ENCODE measurements at places on chromosomes 2 and 18.
A peak's percentile ranks its signal among the peaks of the same experiment; 100 is the strongest.

- no peak for DNase-seq
Observed at GRCh38 chr2:182048088-182048487, 62.4 kb downstream of the PPP1R1C start.

DNA sequence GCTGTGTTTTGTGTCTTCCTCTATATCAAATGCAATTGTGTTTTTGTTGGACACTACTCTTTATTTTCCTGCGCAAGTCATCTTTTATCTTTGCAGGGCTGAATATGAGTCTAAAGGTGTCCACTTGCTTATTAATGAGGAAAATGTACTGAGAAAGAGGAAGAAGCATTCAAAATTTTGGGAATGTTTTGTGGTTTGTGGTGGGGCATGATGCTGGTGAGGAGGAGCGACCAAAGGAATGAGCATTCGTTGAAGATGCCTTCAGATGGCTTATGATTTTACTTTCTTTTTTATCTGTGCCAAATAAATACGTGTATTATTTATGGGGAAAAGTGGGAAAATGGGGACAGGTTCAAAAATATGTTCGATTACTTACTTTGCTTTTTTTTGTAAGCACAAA, 63.9 kb upstream of the SMIM21 start:
- DNase-seq: peak; percentile 53

DNA sequence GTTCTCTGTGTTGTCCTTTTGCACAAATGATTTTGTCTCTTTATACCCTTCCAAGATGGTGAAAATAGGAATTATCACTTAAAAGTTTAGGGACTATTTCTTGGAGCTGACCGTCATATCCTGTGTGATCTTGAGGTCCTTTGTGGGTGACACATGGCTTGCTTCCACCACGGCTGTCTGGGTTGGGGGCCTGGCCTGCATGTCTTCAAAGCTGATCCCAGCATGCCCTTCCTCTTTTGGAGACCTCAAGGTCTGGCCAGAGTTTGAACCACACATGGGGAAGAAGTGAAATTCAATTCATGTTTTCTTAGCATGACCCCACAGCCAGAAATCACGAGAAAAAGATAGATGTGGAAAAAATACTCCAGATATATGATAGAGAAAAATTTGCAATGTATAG, 14.0 kb downstream of the SFTPB start:
- no peak for DNase-seq

DNA sequence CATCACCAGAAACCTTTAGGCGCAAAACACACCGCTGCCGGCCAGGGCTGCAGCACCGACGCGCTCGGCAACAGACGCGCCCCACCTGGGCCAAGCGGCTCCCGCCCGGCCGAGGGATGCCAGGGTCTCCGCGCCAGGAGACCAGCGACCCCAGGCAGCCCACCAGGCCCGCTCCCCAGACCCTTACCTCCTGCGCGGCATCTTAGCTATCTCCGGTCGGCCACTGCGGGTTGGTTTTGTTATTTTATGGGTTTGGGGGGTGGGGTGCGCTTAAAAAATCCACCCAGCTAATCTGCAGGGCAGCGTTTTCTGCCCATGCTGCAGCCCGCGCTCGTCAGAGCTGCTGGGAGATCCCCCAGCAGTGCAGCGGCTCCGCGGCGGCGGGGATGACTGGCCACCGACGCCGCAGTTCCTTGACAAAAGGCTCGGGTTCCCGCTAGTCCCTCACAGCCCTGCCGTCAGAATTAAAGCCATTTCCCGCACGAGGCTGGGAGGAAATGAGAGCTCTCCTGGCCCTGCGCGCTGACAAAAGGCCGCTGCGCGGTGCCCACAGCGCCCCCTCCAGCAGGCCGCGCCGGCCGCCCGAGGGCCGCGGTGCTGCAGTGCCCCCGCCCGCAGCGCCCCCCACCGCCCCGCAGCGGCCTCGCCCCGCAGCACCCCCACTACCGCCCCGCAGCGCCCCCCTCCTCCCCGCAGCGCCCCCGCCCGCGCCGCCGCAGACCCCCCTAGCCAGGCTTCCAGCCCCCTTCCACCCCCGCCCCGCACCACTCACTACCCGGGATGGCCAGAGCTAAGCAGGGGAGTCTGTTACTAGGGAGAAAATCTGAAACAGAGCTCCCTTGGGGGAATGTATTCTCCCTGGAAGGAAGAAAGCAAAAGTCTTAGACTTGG, at the start of gene ADD2:
Gene ADD2 (minus strand): TSS at position 502 of the 891 bp plus-strand sequence. CDS start 61,792 bp downstream, outside the sequence.
- DNase-seq: peak; percentile 42

GRCh38 chr2:48515513-48515985, 14.4 kb upstream of the STON1 start:
- DNase-seq: no peak

DNA sequence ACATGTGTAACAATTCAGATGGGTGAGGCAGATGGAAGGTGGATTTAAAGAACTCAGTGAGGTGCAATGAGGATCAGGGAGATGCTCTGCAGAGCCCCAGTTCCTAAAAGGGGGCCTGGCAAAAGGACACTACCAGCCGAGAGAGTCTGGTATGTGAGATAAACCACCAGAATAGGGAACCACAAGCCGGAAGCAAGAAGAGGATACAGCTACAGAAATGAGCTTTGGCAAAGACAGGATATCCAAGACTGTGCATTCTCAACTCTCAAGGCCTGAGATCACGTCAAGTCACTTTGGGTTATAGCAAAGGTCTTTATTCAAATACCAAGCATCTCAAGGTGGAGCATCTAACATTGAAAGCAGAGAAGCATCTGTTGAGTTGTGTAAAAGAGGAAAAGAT, 293.5 kb downstream of the ARHGAP15 start:
- no peak for DNase-seq

DNA sequence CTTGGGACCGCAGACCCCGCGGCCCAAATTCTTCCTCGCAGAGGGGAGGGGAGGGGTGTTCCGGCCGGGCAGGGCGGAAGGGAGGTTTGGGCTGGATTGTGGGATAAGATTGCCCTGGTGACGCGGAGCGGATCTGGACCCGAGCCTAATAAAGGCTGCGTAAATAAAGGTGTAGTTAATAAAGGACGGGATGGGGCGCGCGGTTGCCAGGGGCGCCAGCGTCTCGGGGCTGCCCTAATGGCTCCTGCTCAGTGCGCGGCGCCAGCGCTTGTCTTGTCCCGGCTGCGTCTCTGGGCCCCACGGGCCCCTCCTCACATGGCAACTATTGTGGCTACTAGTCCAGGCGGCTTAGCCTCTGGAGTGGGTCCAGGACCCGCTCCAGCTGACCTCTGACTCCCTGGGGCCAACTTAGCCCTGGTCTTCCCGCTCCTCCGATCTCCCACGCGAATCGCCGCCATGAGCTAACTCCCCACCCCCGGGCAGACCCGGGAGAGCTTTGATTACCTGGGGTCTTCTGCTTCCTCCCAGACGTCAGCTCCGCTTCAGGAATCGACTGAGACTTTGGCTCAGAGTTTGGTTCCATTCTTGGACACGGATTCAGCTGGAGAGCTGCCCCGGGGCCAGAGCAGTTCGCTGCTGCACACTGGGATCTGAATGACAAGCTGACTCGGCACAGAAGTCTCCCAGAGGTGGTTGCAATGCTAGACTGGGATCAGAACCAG, 36.5 kb downstream of the SLC25A52 start:
- peak; percentile 2 for DNase-seq

DNA sequence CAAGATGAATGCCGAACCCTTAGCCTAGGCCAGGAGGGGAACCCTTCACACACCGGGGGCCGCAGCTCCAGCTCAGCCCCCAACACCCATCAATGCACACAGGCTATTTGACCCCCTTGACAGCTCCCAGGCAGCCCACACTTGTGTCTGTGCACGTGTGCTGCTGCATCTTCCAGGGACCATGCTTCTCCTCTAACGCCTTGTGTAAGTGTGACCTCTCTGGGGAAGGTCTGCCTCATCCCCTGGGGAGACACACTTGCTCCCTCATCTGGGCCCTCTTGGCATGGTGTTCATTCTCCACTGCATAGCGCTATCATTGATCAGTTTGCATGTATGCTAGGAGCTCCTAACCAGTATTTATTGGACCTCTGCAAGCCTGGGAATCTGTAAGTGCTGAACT, 120.0 kb upstream of the FHL2 start:
- DNase-seq: no peak

DNA sequence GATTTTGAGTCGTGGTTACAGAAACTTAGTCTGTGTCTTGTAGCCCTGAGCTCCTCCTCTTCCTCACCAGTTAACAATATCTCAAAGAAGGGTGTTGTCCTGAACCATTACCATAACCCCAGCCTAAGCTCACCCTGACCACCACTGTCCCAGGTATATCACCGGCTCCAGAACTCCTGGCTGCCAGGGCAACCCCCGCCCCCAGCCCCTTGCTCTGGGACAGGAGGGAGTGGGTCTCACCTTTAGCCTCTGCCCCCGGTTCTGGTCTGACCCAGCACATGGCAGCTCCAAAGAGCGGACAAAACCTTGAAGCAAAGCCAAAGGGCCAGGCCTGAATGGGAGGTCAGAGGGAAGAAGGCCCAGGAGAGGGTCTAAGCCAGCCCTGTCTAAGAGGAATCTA, 5.6 kb upstream of the PSMD1 start:
- DNase-seq: no peak

GRCh38 chr18:50312296-50313030, 25.0 kb upstream of the CXXC1 start:
- no peak for DNase-seq

- DNase-seq: no peak
Observed at GRCh38 chr2:73886357-73886756, 6.5 kb upstream of the ACTG2 start.

DNA sequence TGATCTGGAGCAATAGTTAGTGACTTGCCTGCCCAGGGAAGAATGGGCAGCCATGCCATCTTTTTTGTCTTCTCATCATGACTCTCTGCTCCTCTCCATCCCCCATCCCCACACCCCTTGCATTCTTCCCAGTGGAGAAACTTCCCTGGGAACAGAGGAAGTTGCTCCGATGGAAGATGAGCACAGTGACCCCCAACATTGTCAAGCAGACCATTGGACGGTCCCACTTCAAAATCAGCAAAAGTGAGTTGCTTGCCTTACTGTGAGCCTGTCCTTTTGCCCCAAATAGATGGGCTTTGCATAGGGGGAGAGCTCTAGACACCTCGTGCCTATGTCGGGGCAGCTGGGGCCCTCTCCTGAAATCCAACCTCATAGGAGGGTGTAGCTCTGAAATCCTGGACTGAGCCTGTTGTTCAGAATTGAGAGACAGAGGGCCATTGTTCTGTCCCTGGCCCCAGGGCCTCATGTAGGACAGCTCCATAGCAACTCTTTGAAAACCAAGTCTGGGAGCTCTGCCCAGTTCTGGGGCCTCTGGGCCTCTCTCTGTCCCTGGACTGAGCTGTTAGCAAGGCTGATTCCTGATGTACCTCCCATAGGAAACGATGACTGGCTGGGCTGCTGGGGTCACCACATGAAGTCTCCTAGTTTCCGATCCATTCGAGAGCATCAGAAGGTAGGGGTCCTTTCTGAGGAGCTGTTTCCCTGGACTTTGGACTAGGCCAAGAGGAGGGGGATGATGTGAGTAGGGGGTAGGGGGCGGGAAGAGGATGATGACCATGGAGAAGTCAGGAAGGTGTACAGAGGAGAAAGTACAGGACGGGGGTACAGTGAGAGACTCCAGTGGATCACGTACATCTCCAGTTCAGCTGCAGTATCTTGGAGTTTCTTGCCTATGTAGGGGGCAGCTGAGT, 35.2 kb downstream of the TTLL4 start:
- DNase-seq: peak; percentile 40

- DNase-seq: no peak
Observed at GRCh38 chr2:17649026-17649425, 104.6 kb downstream of the SMC6 start.

GRCh38 chr2:65913813-65914212, 481.4 kb upstream of the SPRED2 start:
- no peak for DNase-seq

- peak; percentile 15 for DNase-seq
Observed at GRCh38 chr2:210562091-210562490, 5.7 kb downstream of the CPS1 start.

- DNase-seq: peak; percentile 94
Observed at GRCh38 chr2:1653956-1654695, 90.2 kb downstream of the PXDN start.

GRCh38 chr18:53817976-53818950, 406.2 kb downstream of the MBD2 start:
- DNase-seq: no peak

GRCh38 chr2:10397878-10398277, 50.2 kb downstream of the ODC1 start:
- no peak for DNase-seq

- no peak for DNase-seq
Observed at GRCh38 chr2:120367649-120368048, 21.7 kb downstream of the INHBB start.

- peak; percentile 39 for DNase-seq
Observed at GRCh38 chr2:71156573-71156972, 26.1 kb downstream of the MPHOSPH10 start.

DNA sequence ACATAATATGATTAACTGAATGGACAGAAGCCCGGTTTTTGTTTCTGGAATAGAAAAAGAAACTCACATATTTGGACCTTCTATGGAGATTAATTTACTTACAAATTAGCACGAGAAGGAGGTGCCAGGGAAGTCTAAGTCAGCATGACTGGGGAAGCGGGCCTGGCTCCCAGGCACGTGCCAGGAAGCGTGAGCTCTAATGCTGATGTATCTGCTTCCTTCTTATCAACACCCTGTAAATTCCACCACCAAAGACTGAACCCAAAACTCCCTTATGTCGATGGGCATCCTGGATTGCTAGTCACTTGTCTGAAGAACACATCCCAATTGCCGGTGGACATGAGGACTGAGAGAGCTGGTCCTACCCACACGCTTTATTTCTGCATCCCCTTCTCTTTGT, 134.5 kb downstream of the GALNT14 start:
- no peak for DNase-seq

- peak; percentile 29 for DNase-seq
Observed at GRCh38 chr2:165902934-165903333, 50.6 kb downstream of the TTC21B start.

DNA sequence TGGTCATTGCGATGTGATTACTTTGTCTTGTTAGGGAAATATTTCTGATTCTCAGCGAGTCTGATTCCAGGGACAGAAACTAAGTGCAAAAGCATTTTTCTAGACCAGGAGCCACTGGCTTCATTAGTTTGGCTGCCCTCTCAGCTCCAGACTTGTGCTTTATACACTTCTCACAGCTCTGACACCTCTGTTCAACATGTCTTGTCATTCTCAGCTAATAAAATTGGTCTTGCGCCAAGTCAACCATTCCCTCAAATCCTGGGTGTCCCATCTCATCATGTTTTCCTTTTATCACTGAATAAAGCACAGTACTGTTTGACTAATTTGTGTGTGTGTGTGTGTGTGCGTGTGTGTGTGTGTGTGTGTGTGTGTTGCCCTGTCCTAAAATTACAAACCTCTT, 215.5 kb upstream of the EPHA4 start:
- no peak for DNase-seq

DNA sequence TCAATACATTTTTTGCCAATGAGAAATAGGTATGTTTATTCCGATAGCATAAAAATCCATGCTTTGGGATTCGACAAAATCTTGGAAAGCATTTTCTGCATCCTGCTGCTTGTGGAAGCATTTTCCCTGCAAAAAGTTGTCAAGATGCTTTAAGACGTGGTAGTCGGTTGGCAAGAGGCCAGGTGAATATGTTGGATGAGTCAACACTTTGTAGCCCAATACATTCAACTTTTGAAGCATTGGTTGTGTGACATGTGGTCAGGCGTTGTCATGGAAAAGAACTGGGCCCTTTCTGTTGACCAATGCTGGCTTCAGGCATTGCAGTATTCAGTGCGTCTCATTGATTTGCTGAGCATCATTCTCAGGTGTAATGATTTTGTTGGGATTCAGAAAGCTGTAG, 764.5 kb downstream of the TRIB2 start:
- DNase-seq: no peak

Measured in AG10803 (cell line).